ENCODE measurements at places on chromosomes 3 and 15.

GRCh38 chr15:57950381-57950946, 115.0 kb downstream of the ALDH1A2 start:
- peak; percentile 54 for DNase-seq

DNA sequence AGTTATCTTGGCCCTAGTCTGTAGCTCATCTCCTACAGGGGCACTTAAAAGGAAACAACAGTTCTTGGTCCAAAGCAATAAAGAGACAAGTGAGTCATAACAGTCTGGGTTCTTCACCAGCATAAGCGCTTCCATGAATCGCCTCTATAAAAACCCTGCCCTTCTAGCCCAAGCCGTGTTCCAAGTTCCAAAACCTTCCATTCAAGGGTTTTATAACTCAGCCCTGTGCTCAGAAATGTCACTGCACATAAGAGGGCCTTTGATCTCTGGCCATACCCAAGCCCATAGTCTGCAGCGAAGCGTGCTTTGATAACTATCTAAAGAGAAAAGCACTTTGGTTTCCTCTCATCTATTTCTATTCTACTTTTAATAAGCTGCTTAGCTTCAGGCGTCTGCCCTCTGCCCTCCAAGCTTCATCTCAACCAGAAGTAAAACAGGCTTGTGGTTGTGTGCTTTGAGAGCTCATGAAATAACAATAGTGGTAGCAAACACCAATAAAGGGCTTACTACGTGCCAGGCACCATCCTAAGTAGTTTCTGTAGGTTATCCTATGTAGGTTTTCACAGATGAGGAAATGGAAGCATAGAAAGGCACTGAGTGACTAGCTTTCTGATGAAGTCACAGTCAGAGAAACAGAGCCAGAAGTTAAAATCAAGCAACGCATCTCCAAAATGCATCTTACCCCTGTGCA, 64.0 kb upstream of the AKAP13 start:
- DNase-seq, result peak; percentile 91

DNA sequence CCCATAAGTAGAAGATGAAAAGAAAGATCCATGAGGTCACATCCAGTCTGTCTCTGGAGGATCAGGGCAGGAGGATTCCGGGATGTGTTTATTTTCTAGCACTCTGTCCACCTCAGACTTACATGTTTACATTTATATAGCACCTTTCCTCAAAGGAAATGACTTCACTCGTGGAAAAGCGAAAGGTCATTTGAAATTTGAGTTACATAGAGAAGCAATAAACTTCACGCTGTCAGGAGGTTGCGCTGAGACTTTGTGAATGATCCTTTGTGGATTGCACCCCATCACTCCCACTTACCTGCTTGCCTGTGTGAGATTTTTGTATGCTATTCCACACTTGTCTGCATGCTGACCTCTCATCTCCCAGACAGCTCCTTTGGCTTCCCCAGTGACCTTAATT, 540.5 kb downstream of the AGBL1 start:
- DNase-seq, result no peak

DNA sequence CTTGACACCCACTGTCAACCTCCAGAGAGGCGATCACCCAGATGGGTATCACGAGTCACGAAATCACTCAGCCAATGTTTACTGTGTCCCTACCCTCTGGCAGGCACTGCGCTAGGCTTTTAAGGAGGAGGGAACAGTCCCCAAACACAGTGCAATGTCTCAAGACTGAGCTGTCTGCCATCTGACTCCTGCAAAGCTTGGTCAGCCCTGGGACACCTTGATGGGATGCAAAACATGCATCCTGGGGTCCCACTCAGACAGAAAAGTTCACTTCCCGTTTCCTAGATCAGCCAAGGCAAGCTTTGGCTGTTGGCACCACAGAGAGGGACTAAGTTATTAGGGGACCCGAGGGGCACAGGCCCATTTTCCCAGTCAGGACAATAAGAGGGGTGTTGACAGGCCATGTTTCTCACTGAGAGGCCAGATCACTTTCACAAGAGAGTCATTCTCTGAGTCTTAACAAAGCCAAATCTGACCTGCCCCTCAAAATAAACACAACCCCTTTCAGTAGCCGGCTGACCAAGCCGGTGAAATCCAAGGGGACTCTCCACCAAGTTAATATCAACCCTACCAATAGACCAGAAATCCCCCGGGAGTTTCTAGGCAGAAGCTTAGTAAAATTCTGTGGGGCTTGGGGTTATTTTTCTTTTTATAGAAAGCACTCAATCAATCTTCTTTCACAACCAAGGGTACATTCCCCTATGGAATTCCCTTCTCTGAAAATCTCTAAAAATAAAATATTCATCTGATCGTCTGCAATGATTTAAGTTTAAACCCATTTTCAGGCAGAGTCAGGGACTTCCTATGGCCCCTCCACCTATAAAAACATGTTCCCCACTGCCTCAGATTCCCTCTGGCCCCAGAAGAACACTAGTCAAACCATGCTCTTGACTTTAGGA, 3.5 kb downstream of the RFTN1 start:
- DNase-seq, result no peak

DNA sequence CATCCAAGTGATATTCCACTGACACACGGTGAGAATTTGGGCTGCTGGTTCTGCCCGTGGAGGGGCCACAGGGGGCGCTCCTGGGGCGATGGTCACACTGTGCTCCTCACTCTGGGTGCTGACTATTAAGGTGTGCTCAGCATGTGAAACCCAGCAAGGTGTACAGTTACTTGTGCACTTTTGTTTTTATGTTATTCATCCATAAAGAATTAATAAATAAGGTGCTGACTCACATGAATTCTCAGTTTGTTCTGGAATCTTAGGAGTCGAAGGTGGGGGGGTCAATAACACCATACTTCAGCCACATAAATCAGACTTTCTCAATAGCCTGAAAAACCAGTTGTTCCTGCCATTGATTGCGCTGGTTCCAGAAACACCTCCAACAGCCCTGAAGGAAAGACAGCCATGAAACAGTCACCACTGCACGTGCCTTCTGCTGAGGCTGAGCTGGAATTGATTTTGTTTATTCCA, 53.5 kb upstream of the SPATA12 start:
- no peak for DNase-seq

DNA sequence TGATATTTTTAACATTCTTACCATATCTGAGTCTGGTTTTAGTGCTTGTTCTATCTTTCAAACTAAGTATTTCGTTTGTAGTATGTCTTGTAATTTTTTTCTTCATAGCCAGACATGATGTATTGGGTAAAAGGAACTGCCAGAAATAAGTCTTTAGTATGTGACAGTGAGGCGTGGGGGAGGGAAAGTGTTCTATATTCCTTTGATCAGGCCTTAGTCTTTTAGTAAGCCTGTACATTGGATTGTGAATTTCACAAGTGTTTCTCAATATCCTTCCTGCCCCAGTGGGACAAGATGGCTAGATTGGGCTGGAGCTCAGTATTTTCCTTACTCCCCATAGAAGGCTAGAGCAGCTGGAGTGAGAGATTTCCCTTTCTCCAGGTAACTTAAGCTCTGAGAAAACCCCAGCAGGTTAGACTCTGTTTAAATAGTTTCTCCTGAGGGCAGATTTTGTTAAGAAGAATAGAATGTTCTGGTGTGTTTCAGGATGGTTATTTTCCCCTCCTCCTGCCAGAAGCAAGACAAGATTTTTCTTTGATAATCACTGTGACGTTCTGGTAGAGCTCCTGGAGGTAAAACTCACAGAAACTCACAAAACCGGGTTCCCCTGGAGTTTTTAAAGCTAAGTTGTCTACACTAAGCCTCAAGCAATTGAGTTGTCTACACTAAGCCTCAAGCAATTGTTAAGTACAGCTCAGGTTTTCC, 140.7 kb upstream of the ARPP21 start:
- no peak for DNase-seq

DNA sequence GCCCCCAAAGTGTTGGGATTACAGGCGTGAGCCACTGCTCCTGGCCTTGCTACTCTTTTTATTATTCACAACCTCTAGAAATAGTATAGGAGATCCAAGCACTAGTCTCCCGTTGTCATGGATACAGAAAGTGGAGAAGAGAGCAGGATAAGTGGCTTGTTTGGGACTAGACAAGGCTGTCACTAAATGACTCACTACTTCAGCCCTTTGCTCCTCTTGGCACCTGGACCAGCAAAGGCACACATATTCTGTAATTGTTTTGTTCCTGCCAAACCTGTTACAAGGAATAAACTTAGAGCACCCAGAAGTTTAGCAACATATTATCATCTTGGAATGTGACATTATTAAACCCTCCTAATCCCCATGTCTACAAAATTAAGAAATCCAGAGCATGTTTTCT, 427.2 kb upstream of the THBS1 start:
- DNase-seq, result peak; percentile 74

GRCh38 chr3:127012091-127012490, 29.2 kb downstream of the PLXNA1 start:
- DNase-seq, result no peak

DNA sequence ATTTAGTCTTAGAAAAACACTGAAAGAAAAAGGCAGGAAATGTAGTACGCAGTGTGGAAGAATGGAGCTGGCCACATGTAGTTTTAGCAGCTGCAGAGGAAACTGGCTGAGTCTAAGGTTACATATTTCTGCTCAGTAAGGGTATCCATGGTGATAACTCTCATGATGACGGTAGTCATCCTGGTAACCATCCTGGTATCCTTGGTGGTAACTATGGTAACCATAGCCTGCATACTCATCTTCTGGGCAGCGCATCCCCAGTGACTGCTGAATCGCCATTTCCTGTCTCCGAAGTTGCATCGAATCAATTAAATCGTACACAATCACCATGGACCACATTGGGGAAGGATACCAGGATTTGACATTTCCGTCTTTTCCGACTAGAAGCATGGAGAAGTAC, 35.7 kb downstream of the CCDC80 start:
- no peak for DNase-seq

DNA sequence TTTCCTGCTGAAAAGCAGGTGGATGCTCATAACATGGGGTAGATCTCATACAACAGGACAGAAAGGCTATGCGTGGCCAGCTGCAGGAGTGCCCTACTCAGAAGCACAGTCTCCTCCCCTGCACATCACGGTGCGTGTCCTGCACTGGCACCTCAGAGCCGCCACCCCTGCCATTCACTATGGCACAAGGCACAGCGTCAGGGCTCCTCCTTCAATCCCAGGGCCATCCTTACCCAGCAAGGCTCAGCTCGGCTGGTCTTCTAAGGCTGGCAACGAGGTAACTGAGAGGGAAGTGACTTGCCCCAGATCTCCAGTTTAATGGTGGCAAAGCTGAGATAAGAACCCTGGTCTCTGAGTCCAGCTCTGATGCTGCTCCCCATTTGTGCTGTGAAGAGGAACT, 97.1 kb downstream of the CPN2 start:
- no peak for DNase-seq

DNA sequence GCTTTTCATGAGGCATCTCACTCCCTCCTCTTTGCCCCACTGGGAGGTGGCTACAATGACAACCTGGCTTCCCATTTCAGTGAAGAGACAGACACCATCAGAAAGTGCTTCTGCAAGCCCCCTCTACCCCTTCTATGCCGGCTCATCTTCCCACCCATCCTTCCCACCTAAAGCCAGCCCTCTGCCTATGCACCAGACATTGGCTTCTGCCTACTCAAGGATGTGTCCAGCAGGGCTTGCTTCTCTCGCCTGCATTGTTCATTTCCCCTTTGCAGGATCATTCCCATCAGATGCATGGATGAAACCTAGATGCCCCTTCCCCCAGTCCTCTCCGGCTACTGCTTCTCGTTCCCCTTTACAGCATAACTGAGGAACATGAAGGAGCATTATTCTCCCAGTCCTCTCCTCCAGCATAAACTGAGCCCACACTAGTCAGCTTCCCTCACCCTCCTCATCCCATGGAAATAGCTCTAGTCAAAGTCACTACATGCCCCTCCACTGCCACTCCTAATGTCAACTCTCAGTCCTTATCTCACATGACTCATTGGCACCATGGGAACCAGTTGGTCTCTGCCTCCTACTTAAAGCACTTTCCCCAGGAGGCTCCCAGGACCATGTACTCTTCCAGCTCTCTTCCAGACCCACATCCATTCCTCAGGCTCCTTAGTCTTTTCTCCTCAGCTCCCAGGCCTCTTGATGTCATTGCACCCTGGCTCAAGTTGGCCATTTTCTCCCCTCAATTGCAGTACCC, 47.9 kb downstream of the TM2D3 start:
- DNase-seq, result peak; percentile 73
